ENCODE measurements at places on chromosomes 5 and 9. TPM values are rescaled to one million over a fixed set of nuclear protein-coding genes. Genes with fewer than 3 reads are reported as not detected.
A peak's percentile ranks its signal among the peaks of the same experiment; 100 is the strongest.

ROPN1L gene
- total RNA-seq, result not detected

BASP1 gene
- total RNA-seq, result not detected

POLR3G gene
- total RNA-seq, result 0.53 TPM

C9 gene
- not detected for total RNA-seq

TMEM252 gene
- total RNA-seq, result 55.3 TPM

KCNMB1 gene
- total RNA-seq, result 0.80 TPM

TICAM2 gene
- total RNA-seq, result 3.3 TPM

ANXA1 gene
- total RNA-seq, result 32.6 TPM

TXNDC8 gene
- total RNA-seq, result not detected

GRCh38 chr5:58156361-58156760 lies 303.5 kb downstream of the PLK2 start:
- H3K36me3 ChIP-seq, result no peaks in the 10 kb centered on the region
- DNase-seq, result no peak
- H3K27me3 ChIP-seq, result no peaks in the 10 kb centered on the region
- no peak overlapping the region for H3K4me3 ChIP-seq
- H3K4me1 ChIP-seq, result no peaks in the 10 kb centered on the region

- H3K4me3 ChIP-seq, result no peak overlapping the region
- no peaks in the 10 kb centered on the region for H3K4me1 ChIP-seq
- no peaks in the 10 kb centered on the region for H3K27me3 ChIP-seq
- no peak overlapping the region for H3K27ac ChIP-seq
- H3K36me3 ChIP-seq, result no peaks in the 10 kb centered on the region
- no peak for DNase-seq
Measured at GRCh38 chr5:133694181-133694831, 82.0 kb upstream of the FSTL4 start.

DNA sequence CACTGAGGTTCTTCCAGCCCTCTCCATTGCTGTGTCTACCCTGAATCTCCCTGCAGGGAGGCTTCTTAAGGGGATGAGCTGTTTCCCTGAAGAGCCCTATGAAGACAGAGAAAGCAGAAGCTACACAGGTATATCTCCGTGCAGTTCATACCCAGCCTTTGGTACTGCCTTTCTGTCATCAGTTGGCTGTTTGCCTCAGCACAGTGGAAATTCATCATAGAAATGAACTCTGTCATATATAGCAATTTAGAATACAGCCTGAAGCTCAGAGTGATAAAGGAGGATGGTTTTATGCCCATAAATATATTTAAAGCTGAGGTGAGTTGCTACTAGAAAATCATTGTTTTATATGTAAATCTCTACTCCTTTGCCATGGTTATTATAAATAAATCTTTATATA lies 42.6 kb upstream of the KCNN2 start:
- no peak overlapping the region for H3K4me3 ChIP-seq
- no peaks in the 10 kb centered on the region for H3K4me1 ChIP-seq
- DNase-seq, result no peak

GRCh38 chr5:124660229-124661093 lies 86.0 kb downstream of the ZNF608 start:
- no peaks in the 10 kb centered on the region for H3K27me3 ChIP-seq
- no peak for DNase-seq
- no peaks in the 10 kb centered on the region for H3K4me1 ChIP-seq
- no peaks in the 10 kb centered on the region for H3K36me3 ChIP-seq
- H3K27ac ChIP-seq, result peak overlapping the region; percentile 41
- H3K4me3 ChIP-seq, result no peak overlapping the region

DNA sequence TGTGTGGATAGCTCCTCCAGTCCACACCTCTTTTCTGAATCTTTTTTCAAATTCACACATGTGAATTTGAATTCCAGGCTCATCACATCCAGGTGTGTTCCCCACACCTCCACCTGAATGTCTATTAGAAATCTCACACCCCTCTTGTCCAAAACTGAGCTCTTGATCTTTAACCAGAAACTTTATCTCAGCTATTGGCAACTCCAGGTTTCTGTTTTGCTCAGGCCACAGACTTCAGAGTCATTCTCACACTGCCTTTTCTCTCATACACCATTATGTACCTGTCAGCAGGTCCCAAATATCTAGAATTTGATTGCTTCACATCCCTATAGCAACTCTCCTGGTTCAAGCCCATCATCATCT lies 11.6 kb downstream of the NIPSNAP3B start:
- no peak overlapping the region for H3K4me3 ChIP-seq
- no peaks in the 10 kb centered on the region for H3K4me1 ChIP-seq

- no peaks in the 10 kb centered on the region for H3K27me3 ChIP-seq
- H3K27ac ChIP-seq, result no peak overlapping the region
- no peaks in the 10 kb centered on the region for H3K4me1 ChIP-seq
- DNase-seq, result peak; percentile 33
- H3K36me3 ChIP-seq, result no peaks in the 10 kb centered on the region
Measured at GRCh38 chr9:124349675-124350493, 65.4 kb downstream of the PSMB7 start.

DNA sequence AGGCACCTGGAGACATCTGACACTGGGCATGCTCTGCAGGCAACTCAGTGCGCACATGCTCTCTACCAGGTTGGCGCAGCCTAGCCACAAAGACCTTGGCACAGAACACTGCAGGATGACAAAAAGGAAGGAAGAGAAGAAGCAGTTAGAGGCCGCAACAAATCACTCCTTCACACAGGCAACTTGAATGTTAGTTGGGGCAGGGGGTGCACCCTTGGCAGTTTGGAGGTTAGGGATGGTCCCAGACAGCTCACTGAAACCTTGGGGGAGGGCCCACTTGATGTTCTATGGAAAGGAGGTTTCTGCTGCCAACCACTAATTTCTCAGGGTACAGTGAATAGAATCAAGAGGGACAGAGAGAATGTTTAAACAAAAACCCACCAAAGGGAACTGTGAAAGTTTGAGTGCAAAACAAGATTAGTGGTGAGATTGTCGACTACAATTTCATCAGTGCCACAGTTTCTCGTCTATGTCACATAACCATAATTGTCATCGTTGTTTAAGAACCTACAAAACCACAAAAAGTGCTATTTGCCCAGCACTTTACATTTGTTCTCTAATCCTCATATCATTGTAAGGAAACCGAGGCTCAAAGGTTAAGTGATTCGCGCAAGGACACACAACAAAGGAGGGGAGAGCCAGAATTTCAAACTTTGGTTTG lies 48.7 kb downstream of the FBXW11 start:
- H3K36me3 ChIP-seq, result no peaks in the 10 kb centered on the region
- no peak overlapping the region for H3K27ac ChIP-seq
- H3K27me3 ChIP-seq, result no peaks in the 10 kb centered on the region
- peaks cover 6% of the 10 kb centered on the region for H3K4me1 ChIP-seq
- H3K4me3 ChIP-seq, result no peak overlapping the region

DNA sequence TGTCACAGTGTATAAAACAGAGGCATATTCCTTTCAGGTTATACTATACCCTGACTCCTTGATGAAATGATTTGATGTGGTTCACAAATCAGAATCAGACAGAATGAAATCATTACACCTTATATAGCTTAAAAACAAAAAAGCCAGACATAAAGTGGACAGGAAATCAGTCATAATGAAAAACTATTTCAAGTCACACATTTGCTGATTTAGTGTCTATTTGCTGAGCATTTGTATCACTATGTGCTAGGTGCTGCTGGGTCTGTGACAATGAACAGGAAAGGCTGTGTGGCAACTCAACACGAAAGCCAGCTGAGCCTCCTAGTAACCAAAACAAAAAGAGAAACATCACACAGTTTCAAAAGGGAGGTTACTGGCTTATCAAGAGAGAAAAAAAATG lies 194.0 kb downstream of the EFNA5 start:
- H3K4me3 ChIP-seq, result no peak overlapping the region
- no peaks in the 10 kb centered on the region for H3K36me3 ChIP-seq
- no peaks in the 10 kb centered on the region for H3K27me3 ChIP-seq
- no peaks in the 10 kb centered on the region for H3K4me1 ChIP-seq
- peak overlapping the region; percentile 35 for H3K27ac ChIP-seq

DNA sequence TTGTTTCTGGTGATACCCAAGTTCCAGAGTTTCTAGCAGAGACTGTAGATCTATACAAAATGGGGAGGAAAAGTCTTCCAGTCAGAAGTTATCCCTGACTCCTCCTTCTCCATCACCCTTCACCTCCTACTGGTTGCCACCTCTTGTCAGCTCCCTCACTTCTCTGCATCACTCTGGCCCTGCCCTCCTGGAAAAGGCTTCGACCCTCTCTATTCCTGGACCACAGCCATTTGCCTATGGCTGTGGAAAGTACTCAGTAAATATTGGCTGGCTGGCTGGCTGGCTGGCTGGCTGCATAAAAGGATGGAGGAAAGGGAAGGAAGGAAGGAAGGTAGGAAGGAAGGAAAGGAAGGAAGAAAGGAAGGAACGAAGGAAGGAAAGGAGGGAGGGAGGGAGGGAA lies 32.7 kb upstream of the ABCA1 start:
- no peak overlapping the region for H3K4me3 ChIP-seq
- no peak for DNase-seq
- no peaks in the 10 kb centered on the region for H3K36me3 ChIP-seq
- H3K27ac ChIP-seq, result no peak overlapping the region

- no peak overlapping the region for H3K27ac ChIP-seq
- no peaks in the 10 kb centered on the region for H3K4me1 ChIP-seq
- no peaks in the 10 kb centered on the region for H3K36me3 ChIP-seq
- no peak for DNase-seq
- no peak overlapping the region for H3K4me3 ChIP-seq
- no peaks in the 10 kb centered on the region for H3K27me3 ChIP-seq
Measured at GRCh38 chr9:28050046-28050445, 476.8 kb upstream of the C9orf72 start.

GRCh38 chr5:73136055-73136562 lies 15.7 kb downstream of the TMEM171 start:
- no peaks in the 10 kb centered on the region for H3K36me3 ChIP-seq
- no peak overlapping the region for H3K4me3 ChIP-seq
- no peak overlapping the region for H3K27ac ChIP-seq
- H3K4me1 ChIP-seq, result no peaks in the 10 kb centered on the region
- DNase-seq, result no peak
- H3K27me3 ChIP-seq, result no peaks in the 10 kb centered on the region

DNA sequence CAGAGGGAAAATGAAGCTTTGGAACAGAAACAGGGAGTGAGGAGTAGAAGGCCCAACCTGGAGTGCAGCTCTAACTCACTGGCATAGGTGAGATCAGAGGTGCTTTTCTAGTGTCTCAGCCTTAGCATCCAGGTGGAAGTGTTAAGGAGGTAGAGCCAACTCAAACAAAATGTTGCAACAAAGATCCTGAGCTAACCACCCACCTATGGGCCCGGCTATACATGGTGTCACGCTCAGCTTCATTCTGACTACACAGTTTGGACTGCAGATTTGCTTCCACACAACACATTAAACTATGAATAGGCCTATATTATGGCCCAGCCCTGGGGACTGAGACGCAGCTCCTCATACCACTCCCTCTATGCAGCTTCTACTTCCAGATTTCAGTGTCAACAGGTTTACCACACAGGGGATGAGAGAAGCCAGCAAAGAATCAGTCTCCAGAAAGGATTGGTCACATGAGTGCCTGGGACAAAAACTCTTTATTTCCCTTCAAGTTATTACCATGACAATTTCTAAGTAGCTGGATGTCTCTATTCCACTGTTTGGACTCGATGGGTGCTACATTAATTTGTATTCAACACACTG lies 9.0 kb downstream of the C5orf63 start:
- DNase-seq, result no peak
- no peak overlapping the region for H3K27ac ChIP-seq
- no peaks in the 10 kb centered on the region for H3K27me3 ChIP-seq
- H3K4me1 ChIP-seq, result no peaks in the 10 kb centered on the region
- H3K36me3 ChIP-seq, result no peaks in the 10 kb centered on the region

GRCh38 chr9:127841087-127841835 lies 13.2 kb downstream of the ENG start:
- DNase-seq, result no peak
- H3K4me1 ChIP-seq, result no peaks in the 10 kb centered on the region
- H3K27ac ChIP-seq, result no peak overlapping the region
- no peak overlapping the region for H3K4me3 ChIP-seq

- H3K4me3 ChIP-seq, result no peak overlapping the region
- H3K27ac ChIP-seq, result no peak overlapping the region
- DNase-seq, result no peak
- no peaks in the 10 kb centered on the region for H3K36me3 ChIP-seq
- H3K4me1 ChIP-seq, result no peaks in the 10 kb centered on the region
Measured at GRCh38 chr9:131997076-131997475, 82.6 kb downstream of the MED27 start.

- H3K27me3 ChIP-seq, result no peaks in the 10 kb centered on the region
- H3K4me3 ChIP-seq, result no peak overlapping the region
- DNase-seq, result no peak
- H3K36me3 ChIP-seq, result no peaks in the 10 kb centered on the region
- no peak overlapping the region for H3K27ac ChIP-seq
Measured at GRCh38 chr5:23977365-23977764, 470.0 kb downstream of the PRDM9 start.

DNA sequence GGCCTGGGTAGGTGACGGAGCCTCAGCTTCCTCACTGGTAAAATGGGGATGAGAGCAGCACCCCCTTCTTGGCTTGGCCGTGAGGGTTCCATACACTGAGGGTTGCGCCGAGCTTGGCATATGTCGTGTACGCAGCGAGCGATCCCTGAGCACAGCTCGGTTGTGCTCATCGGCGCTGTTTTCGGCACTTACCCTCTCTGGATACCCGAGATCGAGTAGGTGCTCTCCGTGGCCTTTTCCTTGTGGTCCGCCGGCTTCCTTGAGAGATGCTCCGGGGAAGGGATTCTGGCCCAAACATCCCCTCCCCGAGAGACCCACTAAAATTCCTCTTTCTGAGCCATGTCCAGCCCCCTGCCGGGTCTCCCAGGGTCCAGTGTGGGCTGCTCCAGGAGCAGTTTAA lies 40.0 kb upstream of the HMCN2 start:
- H3K27ac ChIP-seq, result no peak overlapping the region
- no peaks in the 10 kb centered on the region for H3K36me3 ChIP-seq
- H3K27me3 ChIP-seq, result no peaks in the 10 kb centered on the region
- no peaks in the 10 kb centered on the region for H3K4me1 ChIP-seq
- DNase-seq, result peak; percentile 20
- no peak overlapping the region for H3K4me3 ChIP-seq

DNA sequence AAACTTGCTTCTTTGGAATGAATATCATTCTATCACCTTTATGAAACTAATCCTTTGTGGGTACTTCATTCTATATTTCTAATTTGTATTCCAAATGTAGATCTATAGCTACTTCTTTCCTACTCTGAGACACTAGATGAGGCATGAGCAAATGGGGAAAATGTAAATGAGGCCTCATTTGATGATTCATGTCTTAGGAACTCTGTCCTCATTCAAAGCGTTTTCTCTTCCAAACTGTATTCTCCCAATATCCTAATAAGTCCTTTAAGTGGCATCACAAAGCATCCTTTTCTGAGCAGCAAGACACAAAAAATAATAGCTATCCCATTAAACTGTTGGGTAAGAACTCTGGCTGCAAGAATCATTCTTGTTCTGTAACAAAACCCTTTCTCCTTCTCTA lies 56.1 kb downstream of the TTLL11 start:
- DNase-seq, result no peak
- H3K27ac ChIP-seq, result no peak overlapping the region
- H3K27me3 ChIP-seq, result no peaks in the 10 kb centered on the region
- no peaks in the 10 kb centered on the region for H3K4me1 ChIP-seq

- H3K36me3 ChIP-seq, result no peaks in the 10 kb centered on the region
- no peaks in the 10 kb centered on the region for H3K27me3 ChIP-seq
- no peak overlapping the region for H3K27ac ChIP-seq
- DNase-seq, result no peak
Measured at GRCh38 chr5:79936002-79936645, 54.9 kb downstream of the MTX3 start.
